Ovary (tissue), 10 donors: ENCODE measurements at places on chromosomes 1 and 21. TPM values are rescaled to one million over a fixed set of nuclear protein-coding genes. Genes with fewer than 3 reads are reported as not detected.

- peak; percentile 16 for DNase-seq
Measured at GRCh38 chr1:63523738-63524137, 413 bp downstream of the EFCAB7 start.

The CFHR4 gene
- not detected for polyA plus RNA-seq

DNA sequence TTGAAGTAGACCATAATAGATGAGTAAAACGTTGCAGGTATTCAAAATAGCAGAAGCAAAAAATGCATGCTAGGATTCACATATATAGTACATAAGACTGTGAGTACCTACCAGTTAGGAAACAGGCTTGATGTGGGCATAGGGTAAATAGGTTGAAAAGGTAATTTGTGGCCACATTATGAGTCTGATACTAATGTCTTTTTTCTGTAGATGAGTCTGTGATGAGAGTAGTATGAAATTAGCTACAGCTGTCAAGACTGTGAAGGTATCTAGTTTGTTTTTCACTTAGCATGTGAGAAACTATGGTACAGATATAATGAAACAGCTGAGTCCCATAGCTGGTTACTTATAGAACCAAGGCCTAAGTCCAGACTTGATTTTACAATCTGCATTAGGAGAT, 12.4 kb upstream of the SPATA1 start:
- no peak for DNase-seq

DNA sequence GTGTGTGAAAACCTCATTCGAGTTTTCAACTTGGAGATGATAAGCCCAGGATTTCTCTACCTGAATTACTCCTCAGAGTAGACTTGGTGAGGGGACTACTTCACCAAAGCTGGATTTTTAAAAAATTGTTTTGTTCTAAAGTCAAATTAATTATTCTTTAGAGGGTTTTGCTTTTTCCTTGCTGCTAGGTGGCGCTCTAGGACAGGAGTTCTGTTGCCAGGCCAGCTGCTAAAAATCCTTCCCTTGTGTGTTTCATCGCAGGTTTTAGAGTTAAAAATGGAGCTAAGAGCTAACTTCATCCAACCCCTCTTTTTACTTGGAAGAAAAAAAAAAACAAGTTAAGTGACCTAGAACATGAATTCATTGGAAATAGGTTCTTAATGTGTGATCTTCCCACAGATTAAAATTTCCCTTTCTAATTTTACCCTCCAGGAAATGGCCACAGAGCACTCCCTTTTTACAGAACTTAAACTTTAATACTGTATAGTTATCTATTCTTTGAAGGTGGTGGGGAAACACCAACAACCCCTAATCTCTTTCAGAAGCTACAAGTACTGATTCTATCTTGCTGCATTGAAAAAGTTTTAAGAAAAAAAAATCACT, 36.7 kb upstream of the FAM163A start:
- DNase-seq, result peak; percentile 69

DNA sequence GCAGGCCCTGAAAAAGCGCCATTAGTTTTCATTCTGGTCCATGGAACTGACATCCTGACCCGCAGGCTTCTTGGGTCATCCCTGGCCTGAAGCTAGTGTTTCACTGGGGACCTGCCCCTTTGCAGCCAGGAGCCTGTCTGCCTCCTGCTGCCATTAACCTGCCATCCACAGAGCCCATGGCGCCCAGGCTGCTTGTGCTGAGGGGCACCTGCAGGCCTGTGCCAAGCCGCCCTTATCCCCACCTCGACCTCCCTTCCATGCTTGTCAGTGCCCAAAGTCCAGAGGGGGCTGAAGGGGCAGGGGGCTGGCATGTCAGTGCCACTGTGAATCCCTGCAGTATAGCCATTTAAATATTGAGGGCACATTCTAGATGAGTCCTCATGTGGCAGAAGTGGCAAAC, 207.6 kb upstream of the USP25 start:
- no peak for DNase-seq

The APP gene
- 945 TPM for polyA plus RNA-seq

The AMIGO1 gene
- polyA plus RNA-seq, result 6.3 TPM

The FGR gene
- 6.8 TPM for polyA plus RNA-seq

- no peak for DNase-seq
Measured at GRCh38 chr1:26890467-26890796, 349 bp upstream of the GPN2 start.

- no peak for DNase-seq
Measured at GRCh38 chr1:226549094-226549936, 751 bp downstream of the STUM start.

DNA sequence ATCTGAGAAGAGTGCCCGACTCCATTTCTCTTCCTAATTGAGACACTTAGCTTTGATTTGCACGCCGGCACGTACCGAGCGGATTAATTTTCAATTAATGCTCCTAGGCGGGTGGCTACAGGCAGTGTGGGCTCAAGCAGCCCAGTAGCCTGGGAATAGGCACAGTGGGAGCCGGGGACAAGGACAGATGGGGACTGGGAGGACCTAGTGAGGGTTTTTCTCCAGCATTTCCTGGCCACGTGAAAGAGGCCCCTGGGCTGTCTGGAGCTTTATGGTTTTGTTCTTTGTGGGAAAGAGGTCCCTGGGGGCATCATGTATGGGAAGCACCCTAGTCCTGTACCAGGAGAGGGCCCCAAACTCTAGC, 78.6 kb upstream of the CSF3R start:
- DNase-seq, result no peak

The KRTAP12-2 gene
- polyA plus RNA-seq, result not detected

The IGSF3 gene
- 2.1 TPM for polyA plus RNA-seq

GRCh38 chr1:2439369-2439768, 27.0 kb upstream of the PEX10 start:
- DNase-seq, result no peak

The E2F2 gene
- 0.08 TPM for polyA plus RNA-seq

The AMY1A gene
- polyA plus RNA-seq, result not detected

- DNase-seq, result no peak
Measured at GRCh38 chr1:61268546-61269240, 186.3 kb downstream of the NFIA start.

DNA sequence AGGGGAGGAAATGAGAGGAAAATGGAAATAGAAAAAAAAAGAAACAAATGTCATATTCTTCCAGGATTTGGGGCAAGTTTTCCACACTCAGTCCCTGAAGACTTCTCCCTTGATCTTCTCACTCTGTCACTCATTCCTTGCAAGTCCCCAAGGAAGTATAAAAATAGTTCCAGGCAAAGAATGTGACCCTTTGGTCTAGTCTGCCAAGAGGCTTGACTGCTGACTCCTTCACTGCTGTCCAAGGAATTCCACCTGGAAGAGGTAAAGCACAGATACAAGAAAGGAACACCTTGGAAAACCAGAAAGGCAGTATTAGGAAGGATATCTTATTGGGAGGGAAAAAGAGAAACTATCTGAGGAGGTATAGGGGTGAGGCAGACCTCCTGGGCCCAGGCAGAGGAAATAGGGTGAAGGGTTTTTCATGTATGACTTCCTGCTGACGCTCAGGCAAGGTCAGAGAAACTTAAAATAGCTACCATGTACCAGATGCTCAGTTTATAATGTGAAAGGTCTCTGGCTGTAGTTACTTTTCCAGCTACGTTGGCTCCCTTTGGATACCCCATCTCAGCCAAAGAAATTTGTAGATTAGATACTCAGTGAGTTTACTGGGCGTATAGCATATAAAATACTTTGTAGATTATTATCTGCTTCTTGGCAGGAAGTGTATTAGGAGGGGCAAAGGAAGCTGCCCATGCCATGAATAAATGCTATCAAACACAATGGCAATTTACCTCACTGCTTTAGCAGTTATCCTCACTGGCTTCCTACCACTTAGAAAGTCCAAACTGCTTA, 2.0 kb upstream of the GJA5 start:
- no peak for DNase-seq

The TAL1 gene
- 4.1 TPM for polyA plus RNA-seq
